ENCODE measurements at places on chromosomes 11 and 22.

DNA sequence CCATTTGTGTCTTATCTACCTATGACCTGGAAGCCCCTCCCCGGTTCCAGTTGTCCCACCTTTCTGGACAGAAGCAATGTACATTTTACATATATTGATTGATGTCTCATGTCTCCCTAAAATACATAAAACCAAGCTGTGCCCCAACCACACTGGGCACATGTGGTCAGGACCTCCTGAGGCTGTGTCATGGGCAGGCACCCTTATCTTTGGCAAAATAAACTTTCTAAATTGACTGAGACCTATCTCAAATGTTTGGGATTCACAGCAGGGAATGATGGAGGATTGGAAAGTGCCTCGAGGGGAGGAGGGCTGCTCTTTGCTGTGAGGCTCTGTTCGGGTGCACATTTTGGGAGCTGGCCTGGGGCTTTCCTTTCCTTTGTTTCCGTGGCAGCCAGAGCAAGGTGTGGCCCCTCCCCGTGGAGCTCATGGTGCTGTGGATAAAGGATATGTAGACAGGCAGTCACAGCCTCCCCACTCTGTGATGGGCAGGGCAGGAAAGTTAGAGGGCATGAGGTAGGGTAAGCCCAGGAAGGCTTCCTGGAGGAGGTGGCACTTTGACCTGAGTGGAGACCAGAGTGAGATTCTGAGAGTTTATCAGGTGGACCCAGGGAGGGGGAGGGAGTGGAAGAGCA is 615.6 kb downstream of the TBC1D22A start:
- peak; percentile 0 for DNase-seq

DNA sequence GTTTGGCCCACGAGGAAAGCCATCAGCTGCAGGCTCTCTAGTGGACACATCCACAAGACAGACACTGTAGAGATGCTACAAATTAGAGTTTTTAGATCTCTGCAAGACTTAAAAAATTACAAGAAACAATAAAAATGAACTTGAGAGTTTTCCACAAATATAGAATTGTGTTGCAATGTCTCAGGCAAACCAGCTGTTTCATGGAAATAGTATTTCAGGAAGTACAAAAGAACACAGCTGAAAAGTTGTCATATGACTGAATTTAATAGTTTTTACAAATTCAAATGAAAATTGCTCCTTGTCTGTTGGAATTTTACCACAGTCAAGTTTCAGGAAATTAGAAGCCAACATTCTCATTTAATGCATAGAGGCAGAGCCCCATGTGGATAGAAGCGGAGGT is 184.5 kb upstream of the PITPNB start:
- no peak for DNase-seq

- no peak for DNase-seq
These were observed 2.6 kb upstream of the NAALADL1 start for GRCh38 chr11:65060913-65061408.

DNA sequence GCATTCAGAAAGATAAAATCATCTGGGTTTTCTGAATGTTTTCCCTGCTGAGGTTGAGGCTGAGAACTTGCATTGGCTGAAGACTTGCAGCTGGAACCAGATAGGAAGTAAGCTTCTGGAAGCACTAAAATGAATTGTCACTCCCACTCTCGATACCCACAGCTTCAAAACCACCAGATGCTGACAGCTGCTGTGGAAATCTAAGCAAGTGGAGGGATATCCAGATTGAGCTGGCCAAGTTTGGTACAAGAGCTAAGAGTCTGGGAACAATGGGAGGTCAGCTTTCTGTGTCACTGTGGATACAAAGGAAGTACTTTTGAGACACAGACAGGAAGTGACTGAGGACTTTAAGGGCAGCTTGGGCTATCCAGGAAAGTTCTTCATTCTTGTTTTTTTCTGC is 51.3 kb upstream of the CD44 start:
- DNase-seq: no peak

DNA sequence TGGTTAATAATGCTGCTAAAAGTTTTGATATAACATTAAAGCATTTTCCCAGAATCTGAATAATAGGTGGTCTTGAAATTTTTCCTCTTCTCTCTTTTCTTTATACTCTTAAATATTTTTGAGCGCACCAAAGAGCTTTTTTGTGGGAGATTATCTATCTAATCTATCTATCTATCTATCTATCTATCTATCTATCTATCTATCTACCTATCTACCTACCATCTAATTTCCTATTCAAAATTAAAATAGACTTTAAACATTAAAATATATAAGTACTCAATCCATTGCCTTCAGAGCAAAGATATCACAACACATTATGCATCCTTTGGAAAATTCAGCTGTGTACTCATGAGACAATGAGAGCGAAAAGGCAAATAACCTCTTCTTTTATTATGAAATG is 55.8 kb downstream of the ELMOD1 start:
- DNase-seq: no peak

GRCh38 chr11:22432291-22433093 is 94.3 kb downstream of the SLC17A6 start:
- peak; percentile 53 for DNase-seq

DNA sequence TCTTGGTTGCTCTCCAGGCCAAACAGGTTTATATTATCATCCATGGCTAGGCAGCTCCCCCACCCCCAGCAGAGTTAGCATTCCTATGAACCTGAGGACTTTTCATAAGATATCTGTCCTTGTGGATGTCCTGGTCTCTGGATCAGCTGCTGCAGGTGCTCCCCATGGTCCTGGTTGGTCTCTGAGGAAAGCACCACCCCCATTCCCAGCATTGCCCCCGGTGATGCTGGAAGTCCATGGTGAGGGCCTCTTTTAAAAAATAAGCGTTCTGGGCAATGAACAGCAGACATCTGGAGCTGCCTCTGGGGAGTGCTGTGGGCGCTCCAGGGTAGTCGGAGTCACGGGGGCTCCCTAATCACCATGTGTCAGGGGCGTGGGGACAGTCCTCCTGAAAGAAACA is 26.6 kb downstream of the DKK3 start:
- DNase-seq: no peak

DNA sequence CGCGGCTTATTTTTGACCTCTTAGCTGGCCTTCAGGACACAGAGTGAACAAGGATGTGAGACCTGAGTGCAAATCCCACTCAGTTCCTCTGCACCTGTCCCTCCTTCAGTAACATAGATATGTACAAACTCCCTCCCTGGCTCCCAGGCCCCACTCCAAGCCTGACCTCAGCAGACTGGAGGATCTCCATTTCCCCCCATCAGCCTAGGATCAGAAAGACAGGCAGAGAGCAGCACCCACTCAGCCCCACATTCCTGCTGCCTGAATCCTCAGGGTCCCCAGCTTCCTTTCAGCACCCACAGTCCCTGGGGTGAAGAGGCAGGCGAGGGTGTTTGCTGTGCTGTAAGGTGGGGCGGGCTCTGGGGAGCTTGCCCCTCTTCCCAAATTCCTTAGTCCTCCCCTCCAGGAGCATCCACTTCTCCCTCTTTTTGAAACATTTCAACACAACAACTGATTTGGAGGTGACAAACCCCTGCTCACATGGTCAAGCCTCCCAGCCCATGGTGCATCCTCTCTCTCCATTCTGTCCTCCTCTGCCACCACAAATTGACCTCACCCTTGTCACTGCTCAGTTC is 151.1 kb downstream of the FEZ1 start:
- no peak for DNase-seq

DNA sequence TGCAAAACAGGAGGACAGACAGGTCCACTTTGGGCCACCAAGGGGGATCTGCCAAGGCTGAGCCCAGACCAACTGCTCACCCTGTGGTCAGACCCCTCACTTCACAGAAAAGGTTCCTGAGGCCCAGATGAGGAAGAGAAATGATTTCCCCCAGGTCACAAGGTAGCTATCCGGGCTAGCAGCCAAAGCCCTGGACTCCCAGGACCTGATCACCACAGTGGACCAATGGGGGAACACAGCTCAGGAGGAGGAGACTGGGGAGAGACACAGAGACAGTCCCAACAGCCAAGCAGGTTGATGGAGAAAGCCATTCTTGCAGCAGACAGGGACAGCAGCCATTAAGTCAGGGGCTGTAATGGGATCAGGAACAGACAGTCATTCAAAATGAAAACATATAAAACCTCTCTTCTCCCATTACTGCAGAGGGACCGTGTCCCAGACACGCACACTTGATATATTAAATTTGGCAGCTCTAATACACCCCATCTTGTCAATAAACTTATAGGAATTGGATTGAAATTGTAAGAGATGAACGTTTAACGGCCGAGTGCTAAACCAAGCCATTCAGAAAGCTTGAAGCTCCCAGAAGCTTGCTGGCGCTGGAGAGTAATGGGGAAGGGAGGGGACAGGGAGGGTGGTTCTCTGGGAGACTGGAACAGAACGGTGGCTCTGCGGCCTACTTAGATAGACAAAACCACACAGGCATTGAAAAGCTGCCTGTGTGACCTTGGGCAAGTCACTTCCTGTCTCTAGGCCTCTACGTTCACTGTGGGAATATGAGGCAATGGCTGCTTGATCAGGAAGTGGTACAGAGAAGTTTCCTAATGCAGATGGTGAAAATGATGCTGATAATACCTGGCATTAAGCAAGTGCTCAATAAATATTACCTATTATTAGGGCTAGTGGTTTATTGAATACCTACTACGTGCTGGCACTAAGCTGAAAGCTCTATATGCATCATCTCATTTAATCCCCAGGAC is 16.0 kb downstream of the ZMAT5 start:
- DNase-seq: no peak

GRCh38 chr11:123228496-123229163 is 33.6 kb upstream of the CLMP start:
- DNase-seq: peak; percentile 31

DNA sequence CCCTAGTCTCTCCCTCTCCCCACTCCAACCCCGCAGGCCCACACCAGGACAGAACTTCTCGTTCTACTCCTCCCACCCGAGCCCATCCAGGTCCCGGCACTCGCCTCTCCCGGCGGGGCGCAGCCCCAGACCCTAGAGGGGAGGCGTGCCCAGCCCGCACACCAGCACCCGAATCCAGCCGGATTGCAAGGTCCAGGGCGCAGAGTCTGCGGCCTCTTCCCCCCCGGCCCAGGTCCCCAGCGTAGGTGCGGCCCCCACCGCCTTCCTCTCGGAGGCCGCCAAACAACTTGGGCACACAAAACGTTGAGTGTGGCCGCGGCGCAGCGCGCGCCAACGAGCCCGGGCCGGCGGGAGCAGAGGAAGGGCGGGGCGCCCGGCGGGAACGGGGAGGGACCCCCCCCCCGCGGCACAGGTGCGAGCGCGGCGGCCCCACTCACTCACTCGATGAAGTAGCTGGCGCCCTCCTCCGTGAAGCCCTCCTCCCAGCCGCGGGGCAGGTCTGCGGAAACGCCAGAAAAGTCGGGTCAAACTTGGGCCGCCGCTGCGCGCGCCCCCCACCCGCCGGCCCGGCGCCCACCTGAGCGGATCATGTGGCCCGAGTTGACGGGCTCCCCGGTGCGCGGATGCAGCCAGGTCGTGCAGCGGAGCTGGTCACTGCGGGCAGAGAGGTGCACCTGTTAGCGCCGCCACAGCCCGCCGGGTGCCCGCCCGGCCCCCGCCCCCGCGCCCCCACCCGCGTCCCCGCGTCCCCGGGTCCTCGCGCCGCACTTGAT is 480 bp downstream of the PLEKHA7 start:
- DNase-seq: peak; percentile 61

DNA sequence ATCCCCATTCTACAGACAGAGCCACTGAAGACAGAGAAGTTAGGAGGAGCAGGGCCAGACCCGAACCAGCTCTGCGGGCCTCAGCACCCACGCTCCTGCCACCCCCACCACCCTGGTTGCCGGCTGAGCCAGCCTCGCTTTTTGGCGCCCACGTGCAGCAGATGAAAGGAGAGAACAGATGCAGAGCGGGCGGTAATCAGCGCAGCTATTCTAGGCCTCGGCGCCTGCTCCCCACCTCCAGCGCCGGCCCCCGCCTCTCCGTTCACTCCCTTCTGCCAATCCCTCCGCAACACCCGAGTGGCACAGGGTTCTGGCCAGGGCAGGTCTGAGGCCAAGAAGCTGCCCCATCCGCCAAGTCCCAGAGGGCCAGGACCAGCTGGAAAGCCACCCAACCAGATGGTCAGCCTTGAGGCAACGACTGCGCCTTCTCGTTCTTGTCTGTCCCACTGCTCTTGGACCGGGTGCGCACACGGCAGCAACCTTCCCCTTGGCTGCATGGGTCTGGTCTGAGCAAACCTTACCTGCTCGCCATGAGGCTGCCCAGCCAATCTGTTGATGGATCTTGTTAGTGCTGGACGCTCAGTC is 16.8 kb downstream of the DNAL4 start:
- DNase-seq: no peak

DNA sequence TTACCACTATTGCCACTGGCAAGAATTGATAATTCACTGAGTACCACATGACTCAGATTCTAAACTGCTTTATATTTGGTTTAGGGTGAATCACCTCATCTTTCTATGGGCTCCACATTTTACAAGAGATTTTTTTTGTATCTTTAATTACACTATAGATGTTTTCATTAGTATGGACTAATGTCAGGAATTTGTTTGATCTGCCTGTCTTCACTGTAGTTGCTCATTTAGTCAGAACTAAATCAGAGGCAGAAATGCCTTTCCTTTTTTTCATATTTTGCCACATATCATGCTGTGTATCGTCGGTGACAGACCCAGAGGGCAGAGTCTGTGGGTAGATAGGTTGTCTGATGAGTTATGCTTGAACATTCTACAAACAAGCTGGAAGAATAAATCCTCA is 524.1 kb downstream of the METTL15 start:
- no peak for DNase-seq

DNA sequence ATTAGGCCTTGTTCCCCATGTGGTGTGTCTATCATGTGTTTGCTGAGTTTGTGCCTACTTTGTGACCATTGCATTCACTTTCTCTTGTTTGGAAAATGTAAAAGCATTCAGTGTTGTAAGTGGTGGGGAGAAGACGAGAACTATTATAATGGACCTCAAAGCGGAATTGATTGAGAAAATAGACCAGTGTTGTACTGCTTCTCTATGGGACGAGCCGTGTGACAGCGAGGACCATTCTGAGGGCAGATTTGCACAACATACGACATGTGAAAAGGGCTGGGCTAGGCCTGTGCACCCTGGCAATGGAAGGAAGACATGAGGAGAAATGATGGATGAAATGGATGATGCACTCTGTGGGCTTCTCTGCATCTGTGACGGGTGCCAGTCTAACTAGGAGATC is 233.5 kb downstream of the DSCAML1 start:
- no peak for DNase-seq

GRCh38 chr22:47484960-47485569 is 722.6 kb downstream of the TBC1D22A start:
- DNase-seq: no peak

GRCh38 chr11:123838659-123839058 is 32.5 kb upstream of the OR6M1 start:
- DNase-seq: no peak

- DNase-seq: peak; percentile 24
These were observed 148.1 kb downstream of the DYNC2H1 start for GRCh38 chr11:103257360-103257759.

- no peak for DNase-seq
These were observed 579 bp downstream of the TANGO2 start for GRCh38 chr22:20021196-20022181.

GRCh38 chr11:64472593-64473455 is 113.9 kb downstream of the RPS6KA4 start:
- no peak for DNase-seq

Data from WERI-Rb-1 (cell line).